Effector CD4-positive, alpha-beta T cell (primary cell): ENCODE measurements at places on chromosomes 7 and 10.

DNA sequence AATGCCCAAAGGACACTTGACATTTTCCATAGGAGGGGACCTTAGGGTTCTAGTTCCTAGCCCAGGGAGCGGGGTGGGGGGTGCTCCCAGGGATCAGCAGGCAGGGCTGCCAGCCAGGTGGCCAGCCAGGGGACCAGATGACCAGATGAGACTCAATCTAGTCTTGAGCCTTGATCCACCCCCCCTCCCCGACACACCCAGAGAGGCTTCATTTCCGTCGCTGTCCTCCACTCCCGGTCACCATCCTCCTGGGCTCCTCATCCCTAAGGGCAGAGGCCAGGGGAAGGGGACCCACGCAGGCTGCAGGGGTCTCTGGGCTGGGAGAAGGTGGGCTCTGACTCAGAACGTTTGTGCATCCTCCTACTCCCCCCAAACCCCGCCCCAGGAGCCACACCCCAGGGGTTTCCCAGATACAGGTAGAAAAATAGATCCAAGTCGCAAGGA is 1.0 kb downstream of the STX1A start:
- DNase-seq = no peak

GRCh38 chr10:36351159-36351558 is 709.1 kb upstream of the FZD8 start:
- no peak for DNase-seq

- DNase-seq = no peak
Measured at GRCh38 chr10:36336315-36336714, 694.2 kb upstream of the FZD8 start.

- DNase-seq = no peak
Measured at GRCh38 chr7:87517136-87517815, 41.8 kb upstream of the ABCB4 start.

DNA sequence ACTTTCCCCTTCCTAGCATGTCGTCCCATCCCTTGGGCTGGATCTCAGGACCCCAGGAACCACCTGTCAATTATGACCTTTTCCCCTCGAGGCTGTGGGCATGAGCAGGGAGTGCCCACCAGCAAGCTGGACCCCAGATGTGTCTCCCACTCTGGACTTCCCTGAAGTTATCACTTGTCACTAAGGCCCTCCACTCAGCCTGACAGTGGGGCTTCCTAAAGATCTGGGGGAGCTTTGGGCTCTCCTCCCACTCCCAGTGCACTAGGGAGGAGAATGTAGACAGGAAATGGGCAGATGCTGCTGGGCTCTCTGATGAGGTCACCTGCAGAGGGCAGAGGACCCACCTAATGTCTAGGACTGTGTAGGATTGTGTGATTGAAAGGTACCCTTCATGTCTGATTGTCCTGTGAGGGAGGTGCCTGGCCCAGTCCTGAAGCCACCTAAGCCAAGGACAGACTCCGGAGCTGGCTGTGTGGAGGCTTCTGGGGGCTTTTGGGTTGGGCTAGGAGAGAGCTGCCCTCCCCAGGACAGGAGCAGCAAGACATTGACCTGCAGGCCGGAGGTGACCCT is 18.7 kb downstream of the MYO1G start:
- no peak for DNase-seq

DNA sequence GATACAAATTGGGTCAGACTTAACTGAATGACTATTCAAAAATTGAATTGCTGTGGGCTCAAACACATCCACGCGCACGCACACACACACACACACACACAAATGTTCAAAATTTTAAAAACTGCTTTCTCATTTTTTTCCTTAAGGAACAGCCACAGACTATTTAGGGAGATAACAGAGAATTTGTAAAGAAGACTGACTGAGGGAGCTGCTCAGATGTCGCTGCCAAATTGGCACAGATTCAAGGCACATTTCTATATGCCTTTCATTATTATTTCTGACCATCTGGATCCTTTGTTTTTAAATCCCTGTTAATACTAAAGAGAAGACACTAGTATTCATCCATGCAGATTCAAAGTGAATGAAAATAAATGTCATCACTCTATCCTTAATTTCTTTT is 154.8 kb downstream of the DGKB start:
- DNase-seq = no peak

- no peak for DNase-seq
Measured at GRCh38 chr7:30799206-30799975, 28.2 kb downstream of the MINDY4 start.

GRCh38 chr10:6647811-6648526 is 67.9 kb upstream of the PRKCQ start:
- peak; percentile 55 for DNase-seq

- no peak for DNase-seq
Measured at GRCh38 chr7:100614308-100614861, 2.0 kb downstream of the MOSPD3 start.

GRCh38 chr7:43058271-43059066 is 54.0 kb upstream of the HECW1 start:
- DNase-seq = no peak

DNA sequence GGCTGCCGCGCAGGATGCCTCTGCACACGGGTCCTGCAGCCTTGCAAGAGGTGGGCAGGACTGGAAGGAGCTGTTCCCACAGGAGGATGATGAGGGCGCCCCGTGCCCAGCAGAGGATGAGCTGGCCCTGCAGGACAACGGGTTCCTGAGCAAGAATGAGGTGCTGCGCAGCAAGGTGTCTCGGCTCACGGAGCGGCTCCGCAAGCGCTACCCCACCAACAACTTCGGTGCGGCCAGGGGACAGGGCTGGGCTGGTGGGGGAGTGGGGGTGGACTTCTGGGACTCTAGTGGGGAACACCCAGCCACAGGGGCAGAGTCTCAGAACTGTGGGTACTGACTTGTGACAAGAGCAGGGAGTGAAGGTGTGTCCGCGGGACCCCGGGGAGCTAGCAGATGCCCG is 16.0 kb downstream of the ZFYVE27 start:
- no peak for DNase-seq

GRCh38 chr10:68084469-68084868 is 9.4 kb upstream of the HERC4 start:
- DNase-seq = no peak

- no peak for DNase-seq
Measured at GRCh38 chr10:47349941-47350371, 1.8 kb downstream of the RBP3 start.

DNA sequence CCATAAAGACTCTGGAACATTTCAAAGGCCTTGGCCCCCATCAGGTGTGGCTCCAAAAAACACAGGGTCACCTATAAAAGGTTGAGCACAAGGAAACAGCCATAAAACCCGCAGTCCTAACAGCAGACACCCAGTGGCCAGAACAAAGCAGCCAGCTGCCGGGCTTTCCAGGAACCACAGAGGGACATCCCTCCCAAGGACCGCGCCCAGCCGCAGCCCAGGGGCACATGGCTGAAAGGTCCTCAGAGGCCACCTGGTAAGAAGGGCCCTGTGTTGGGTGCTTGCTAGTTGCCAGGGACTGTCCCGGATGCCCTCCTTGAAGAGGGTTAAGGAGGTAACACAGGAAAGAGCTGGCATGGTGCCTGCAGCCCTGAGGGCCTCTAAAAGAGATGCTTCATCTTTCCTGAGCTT is 32.7 kb downstream of the KCNMA1 start:
- DNase-seq = no peak

- DNase-seq = no peak
Measured at GRCh38 chr10:71299071-71299785, 19.8 kb upstream of the SLC29A3 start.

GRCh38 chr7:132300599-132301277 is 275.5 kb downstream of the PLXNA4 start:
- DNase-seq = no peak

DNA sequence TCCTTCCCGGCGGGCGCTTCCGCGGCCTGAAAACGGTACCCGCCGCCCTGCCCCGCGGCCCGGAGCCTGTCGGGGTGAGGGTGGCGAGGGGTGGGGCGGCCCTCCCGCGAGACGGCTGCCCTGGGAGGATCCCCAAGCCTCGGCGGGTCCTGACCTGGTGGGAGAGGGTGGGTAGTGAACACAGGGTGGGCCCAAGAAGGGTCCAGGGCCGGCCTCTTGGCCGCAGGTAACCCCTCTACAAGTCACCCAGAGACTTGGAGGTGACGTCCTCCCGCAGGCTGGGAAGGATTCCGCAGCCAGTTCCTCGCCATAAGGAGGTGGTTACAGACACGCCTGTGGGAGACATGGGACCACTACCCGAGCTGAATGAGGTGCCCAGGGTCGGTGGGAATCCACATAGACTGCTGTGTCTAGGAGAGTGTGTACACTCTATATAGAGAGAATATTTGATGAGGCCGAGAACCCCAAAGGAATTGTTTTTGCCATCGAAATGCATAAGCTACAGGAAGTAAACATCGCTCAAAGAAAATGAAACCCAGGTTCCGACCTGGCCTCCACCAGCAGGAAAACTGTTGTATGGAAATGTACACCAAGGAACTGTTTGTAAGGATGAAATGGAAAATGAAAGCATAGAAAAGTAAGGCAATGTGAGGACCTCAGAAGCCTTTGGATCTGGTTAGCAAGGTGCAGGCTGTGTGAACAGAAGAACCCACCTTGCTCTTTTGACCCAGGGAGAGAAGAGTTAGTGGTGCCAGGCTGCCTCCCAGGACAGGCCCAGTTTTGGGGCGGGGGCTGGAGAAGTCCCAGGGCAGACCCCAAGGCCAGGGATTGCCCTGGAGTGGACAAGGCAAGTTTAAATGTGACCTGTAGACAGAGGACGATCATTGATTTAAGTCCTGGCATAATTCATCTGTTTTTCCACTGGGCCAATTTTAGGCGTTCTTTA is 659 bp downstream of the OPTN start:
- no peak for DNase-seq

- peak; percentile 51 for DNase-seq
Measured at GRCh38 chr7:149865437-149865836, 8.3 kb upstream of the ATP6V0E2 start.

DNA sequence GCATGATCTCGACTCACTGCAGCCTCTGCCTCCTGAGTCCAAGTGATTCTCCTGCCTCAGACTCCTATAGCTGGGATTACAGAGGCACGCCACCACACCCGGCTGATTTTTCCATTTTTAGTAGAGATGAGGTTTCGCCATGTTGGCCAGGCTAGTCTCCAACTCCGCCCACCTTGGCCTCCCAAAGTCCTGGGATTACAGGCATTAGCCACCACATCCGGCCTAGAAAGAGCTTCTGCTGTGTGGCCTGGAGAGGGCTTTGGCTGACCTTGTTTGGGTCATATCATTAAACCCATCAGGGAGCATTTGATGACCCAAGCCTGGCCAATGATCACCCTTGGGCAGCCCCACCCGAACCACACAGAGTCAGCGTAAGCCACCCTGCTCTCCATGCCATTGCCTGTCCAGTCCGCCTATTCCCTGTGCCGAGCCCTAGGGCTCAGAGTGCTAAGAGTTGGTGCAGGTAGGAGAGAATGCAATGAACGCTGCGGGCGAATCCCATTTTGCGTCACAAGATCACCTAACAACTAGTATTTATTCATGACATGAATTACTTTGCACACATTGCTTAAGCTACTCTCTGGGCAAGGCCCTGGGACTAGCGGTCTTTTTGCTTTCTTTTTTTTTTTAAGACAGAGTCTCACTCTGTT is 22.3 kb upstream of the GDI2 start:
- DNase-seq = no peak

GRCh38 chr7:88758381-88759229 is 895 bp upstream of the ZNF804B start:
- DNase-seq = no peak

GRCh38 chr10:26213157-26213800 is 3.3 kb upstream of the GAD2 start:
- no peak for DNase-seq

DNA sequence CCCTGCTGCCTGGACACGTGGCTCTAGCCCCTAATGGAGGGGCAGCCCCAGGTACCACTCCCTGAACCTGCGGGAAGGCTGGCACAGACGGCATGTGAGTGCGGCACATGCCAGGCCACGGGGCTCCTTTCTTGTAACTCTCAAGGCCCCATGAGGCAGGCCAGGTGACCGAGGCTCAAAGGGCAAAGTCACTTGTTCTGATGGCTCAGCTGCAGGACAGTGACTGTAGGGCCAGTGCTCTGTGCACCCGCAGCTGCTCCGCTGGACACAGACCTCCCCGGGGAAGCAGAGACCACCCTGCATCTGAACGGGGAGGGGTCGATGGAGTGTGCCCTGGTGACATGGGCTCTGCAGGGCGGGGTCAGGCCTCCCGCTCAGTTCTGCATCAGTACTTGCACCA is 55.3 kb downstream of the PTPRE start:
- DNase-seq = no peak

DNA sequence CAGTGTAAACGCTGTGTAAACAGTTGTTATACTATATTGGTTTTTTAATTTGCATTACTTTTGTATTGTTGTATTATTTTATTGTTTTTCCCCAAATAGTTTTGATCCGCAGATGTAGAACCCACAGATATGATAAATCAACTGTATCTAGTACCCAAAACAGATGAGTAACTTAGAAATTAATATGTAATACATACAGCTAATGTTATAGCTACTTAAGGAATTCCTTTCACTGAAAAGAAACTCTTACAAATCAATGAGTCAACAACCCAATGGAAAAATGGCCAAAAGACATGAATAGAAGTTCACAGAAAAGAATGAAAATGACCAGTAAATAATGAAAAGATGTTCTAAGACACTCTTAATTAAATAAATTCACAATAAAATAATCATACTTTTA is 32.3 kb upstream of the ARL4A start:
- no peak for DNase-seq

- DNase-seq = peak; percentile 42
Measured at GRCh38 chr10:97676770-97677581, 10.1 kb downstream of the AVPI1 start.

GRCh38 chr7:92325173-92325572 is 79.4 kb downstream of the ANKIB1 start:
- no peak for DNase-seq

DNA sequence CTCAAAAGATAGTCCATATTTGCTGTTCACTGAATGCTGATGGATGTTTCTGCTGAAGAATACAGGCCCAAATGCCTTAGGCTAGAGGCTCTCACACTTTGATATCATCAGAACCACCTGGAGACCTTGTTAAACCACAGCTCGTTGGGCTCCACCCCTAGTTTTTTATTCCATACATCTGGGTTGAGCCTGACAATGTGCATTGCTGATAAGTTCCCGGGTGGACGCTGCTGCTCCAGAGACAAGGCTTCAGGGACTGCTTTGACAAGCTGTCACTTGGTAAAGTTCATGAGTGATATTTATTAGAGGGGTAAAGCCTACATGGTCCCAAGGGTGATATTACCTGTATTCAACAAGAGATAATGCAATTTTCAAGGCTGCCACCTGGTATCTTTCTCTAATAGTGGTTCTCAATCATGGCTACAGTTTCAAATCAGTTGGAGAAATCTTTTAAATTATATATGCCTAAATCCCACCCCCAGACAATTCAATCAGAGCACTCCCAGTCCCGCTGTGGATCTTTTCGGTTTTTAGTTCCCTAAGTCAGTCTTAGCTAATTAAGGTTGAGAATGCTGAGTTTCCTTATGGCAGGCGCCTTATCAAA is 107.1 kb upstream of the GSDME start:
- no peak for DNase-seq

- no peak for DNase-seq
Measured at GRCh38 chr7:70178787-70179186, 580.5 kb downstream of the AUTS2 start.
